ENCODE measurements at places on chromosomes 3 and 15.
A peak's percentile ranks its signal among the peaks of the same experiment; 100 is the strongest.

DNA sequence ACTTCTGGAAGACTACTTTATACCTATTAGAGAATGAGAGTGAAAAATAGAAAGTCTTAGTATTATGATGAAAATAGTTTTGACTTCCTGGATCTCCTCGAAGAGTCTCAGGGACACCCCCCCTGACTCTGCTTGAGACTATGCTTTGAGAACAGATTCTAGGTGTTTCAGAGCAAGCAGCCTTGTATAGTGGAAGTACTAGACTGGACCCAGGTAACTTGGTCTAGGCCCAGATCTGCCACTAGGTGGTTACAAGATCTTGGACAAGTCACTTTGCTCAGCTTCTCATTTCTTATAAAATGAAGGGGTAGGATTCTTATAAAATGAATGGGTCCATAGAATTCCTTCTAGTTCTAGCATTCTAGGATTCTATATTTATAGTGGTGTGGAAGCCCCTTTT is 9.1 kb downstream of the ABHD5 start:
- DNase-seq = peak; percentile 29

DNA sequence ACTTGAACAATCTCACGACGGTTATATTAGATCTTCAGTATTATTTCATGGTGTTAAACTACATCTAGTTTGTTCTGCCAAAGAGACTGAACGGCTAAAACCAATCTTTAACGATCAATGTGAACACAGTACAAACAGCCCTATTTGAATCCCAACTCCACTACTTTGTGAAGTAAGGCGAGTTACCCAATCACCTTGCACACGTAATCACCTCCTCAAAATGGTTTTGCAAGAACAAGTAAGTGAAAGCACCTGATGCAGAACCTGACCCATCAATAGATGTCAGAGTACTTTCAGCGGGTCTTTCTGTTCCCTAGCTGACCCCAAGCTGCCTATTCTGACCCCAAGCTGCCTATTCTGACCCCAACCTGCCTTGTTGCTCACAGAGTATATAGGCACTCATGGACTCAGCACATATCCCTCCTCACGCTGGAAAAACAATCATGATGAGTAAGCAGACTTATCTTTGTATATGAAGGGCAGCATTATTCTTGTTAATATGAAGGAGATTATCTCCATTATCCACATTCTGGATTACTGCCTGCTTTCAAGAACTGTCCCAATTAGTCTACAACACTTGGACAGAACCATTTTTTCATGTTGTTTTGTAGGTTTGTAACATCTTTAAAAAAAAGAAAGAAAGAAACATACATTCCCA is 3.7 kb downstream of the KPNA1 start:
- DNase-seq = no peak

DNA sequence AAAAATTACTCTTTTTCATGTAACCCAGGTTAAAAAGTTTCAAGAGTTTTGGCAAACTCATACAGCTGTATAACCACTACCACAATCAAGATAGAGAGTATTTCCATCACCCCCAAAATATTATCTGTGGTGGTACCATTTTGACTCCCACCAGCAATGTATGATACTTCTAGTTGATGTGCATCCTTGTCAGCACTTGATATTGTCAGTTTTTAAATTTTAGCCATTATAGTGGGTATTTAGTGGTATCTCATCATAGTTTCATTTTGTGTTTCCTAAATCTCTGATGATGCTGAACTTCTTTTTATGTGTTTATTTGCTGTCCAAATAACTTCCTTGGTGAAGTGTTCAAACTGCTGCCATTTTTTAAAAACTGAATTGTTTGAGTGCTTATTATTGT is 14.6 kb downstream of the CTDSPL start:
- no peak for DNase-seq

DNA sequence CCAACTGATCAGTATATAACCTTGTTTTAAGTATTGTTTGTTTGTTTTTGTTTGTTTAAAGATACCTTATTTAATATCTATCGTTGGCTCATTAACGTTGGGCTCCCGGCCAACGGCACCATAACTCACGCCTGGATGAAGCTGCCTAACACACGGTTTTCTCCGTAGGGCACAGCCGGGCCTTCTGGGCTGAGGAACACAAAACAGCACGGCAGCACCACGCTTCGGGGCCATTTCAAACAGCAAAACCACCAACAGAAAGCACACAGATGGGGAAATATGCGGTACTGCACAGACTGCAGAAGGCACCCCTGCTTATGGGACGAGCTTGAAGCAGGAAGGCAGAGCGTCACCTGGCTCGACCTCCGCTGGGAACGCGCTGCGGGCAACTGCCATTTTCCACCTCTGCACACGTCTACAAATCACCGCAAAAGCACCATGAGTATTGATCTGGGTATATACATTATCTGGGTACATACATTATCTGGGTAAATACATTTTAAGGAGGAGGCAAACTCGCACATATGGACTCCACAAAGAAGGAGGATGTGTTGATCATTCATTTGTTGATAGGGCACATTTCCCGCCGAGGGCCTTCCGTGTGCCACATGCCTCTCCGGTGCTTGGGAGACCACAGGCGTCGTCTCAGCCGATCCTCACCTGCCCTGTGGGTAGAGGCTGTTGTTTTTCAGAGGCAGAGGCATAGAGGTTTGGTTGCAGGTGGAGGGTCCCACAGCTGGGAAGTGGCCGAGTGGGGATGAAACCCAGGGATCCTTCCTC is 123.7 kb upstream of the ATP2B2 start:
- no peak for DNase-seq

- no peak for DNase-seq
Observed at GRCh38 chr15:35602836-35603235, 56.9 kb upstream of the DPH6 start.

- DNase-seq = peak; percentile 30
Observed at GRCh38 chr3:120172070-120172469, 77.8 kb upstream of the GSK3B start.

DNA sequence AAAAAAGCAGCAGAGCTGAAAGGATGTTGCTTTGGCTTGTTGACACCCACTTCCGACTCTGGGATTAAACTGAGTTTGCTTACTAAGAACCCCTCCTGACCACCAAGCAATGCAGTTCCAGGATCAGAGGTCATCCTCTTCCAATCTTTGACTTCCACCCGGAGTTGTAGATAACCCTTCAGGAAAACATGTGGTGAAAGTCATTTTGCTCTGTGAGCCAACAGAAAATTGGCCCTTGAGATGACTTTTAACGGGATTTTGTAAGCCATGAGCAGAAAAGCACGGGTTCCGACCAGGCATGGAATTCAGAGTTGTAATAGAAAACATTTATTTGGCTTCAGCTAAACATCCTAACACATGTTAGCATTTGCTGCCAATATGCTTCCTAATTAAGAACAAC is 171.6 kb upstream of the NR2F2 start:
- DNase-seq = no peak

GRCh38 chr3:44729384-44729910 is at the start of gene ZNF501:
Gene ZNF501 (plus strand): TSS chr3:44729635. CDS start chr3:44734422, 4,787 bp downstream.
- no peak for DNase-seq

- DNase-seq = no peak
Observed at GRCh38 chr3:53518495-53518981, 24.1 kb downstream of the CACNA1D start.

- no peak for DNase-seq
Observed at GRCh38 chr15:77160562-77161478, 89.9 kb upstream of the TSPAN3 start.

DNA sequence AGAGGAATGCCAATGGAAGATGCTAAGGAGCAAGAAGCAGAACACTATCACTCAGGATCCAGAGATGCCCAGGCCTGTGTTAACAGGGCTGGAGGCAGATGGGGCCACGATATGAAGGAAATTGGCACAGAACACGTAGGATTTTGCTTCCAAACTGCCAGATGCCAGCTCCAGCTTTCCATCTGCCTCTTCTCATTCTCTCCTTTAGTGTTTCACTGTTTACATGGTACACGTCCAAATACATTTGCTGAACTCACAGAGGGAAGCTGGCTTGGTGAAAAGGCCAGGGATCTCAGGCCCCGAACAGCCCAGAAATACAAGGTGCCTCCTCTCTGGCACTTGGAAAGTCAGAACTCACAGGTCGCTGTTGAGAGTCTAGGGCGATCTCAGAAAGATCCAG is 187.0 kb downstream of the NTRK3 start:
- no peak for DNase-seq

DNA sequence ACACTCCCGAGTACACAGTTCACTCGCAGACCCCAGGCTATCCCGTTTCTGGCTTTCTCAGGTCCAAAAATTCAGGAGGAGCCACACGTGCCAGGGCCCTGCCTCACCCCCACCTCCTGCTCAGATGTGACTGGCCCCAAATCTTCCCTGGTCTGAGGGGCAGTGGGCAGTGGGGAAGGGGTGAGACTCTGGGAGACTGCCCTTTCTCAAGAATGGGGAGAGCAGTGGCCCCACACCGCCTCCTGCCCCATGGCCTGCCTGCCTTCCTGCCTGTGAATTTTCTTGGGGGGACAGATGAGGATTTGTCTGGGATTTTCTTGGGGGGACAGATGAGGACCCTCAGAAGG is 174.6 kb downstream of the MEGF11 start:
- DNase-seq = no peak

GRCh38 chr15:100922192-100923040 is 3.3 kb downstream of the LRRK1 start:
- no peak for DNase-seq

DNA sequence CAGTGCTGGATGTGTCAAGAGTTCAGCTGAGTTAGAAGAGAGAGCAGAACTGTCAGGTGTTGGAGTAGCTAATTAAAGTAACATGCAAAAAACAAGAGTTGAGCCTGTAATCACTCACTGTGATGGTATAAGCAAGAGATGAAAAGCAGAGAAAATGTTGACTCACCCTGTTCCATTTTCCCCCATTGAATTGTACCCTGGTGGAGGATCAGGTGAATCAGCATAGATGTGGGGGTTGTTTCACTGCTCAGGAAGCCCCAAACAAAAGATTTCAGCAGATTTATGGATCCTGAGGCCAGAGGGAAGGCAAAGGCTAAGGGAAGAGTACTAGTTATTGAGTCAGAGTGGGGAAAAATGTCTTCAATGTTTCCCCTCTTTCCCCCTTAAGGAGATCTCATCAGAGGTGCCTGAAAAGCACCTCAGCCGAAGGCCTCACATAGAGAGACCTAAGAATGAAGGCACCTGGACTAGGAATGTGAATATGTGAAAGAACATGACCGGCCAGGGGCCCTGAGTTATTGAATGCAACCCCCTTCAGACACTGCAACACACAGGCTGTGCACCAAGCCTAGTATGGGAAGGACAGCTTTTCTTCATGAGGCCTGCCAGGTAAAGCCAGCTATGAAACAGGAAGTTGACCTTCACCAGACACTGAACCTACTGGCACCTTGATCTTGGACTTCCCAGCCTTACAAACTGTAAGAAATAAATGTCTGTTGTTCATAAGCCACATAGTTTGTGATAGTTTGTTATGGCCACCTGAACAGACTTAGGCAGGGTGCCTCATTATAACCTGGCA is 90.1 kb downstream of the TMCO5A start:
- DNase-seq = no peak

DNA sequence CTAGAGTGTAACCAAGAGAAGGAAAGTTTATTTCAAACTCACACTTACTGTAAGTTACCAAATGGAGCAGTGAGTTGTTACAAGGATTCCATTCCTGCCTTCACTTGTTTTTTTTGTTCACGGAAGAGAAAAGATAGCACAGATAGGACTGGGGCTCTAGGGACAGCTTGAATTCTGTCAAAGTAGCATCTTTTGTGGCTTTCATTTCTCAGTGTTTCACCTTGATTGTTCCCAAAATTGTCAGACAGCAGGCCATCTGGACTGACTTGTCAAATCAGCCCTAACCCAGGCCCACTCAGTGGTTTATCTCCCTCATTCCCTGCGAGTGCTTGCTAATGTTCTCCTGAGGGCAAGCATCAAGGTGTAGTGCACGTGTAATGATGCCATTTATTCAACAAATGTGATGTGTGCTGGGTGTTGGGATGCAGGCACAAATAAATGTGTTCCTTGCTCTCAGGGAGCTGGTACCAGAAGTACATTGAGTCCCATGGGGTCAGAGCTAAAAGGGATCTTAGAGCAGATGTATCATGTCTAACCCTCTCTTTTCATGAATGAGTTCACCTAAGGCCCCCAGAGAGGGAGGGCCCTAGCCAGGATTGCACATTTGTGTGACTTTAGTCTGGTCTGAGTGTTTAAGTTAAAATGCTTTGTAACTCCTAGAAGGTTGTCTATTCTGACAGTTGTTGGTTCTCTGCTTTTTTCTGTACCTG is 49.1 kb downstream of the PDHB start:
- no peak for DNase-seq

DNA sequence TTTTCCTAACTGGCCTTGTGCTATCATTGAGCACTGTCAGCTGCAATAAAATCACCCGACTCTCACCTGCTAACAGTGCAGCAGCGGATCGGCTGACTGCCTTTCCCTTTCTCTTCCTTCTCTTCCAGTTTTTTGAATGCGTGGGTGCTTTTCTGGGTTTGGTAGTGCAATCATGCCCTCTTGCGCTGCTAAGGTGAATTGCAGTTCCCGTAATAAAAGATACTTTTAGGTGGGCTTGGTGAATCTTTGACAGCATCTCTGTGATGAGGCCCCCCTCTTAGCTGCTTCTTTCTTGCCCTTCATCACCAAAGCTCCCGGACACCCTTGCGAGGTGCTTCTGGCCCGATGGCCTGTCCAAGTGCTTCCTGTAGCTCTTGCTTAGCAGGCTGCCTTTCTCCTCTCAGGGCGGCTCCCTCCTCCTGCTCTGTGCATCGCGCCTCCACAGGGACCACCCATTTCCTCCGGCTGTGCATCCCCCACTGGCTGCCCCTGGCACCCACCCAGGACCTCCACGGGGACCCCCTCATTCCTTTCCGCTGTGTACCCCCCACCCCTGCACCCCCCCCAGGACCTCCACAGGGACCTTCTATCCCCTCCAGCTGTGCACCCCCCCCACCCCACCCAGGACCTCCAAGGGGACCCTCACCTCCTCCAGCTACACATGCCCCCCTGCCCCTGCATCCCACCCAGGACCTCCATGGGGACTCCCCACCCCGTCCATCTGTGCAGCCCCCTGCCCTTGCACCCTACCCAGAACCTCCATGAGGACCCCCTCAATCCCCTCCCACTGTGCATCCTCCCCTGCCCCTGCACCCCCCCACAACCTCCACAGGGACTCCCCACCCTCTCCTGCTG is 50.8 kb upstream of the RPL32 start:
- DNase-seq = peak; percentile 47

GRCh38 chr15:73930790-73931281 is 4.6 kb downstream of the LOXL1 start:
- no peak for DNase-seq
